ENCODE measurements at places on chromosomes 12 and 14.

DNA sequence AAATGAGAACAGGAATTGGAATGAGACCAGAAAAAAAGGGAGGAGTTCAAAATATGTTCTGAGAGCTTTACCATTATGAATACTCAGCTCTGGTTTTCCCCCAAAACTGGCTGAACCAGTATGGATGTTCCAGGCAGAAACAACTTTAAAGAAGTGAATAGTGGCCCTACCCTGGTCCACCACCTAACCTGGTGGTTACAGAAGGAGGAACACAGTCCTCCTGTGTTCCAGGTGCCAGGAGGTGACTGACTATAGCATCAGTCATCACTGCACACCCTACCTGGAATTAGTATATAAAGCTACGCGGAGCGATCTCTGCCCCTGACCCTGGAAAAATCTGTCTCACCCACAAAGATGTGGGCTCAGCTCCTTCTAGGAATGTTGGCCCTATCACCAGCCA, at the start of gene A2ML1:
TSS of gene A2ML1 (plus strand) at position 324 of the 400 bp plus-strand sequence. CDS start at position 355, 31 bp downstream.
- peaks cover 18% of the 10 kb centered on the region for H3K36me3 ChIP-seq
- H3K4me3 ChIP-seq = no peak within 1 kb of the TSS
- peaks cover 9% of the 10 kb centered on the region for H3K4me1 ChIP-seq
- no peaks in the 10 kb centered on the region for H3K27me3 ChIP-seq

DNA sequence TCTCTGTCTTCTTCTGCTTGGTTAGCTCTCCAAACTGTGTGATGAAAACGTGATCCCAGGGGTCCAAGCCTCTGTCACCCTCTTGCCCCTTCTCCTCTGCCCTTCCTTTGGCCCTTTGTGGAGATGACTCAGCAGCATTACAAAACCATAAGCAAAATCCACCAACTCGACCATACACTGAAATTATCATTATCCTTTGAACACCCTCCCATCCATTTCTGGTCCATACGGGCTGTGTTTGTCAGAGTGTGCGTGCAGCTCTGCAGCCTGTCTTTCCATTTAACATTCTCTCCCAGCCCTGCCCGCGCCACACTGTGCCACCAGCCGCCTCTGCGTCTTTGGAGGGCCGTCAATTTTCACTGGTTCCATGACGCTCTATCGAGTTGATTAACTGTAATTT, 69.2 kb downstream of the SLC25A47 start:
- peaks cover 20% of the 10 kb centered on the region for H3K4me1 ChIP-seq
- no peak for DNase-seq
- H3K27ac ChIP-seq = no peak overlapping the region
- H3K27me3 ChIP-seq = peaks cover 47% of the 10 kb centered on the region

GRCh38 chr12:129097451-129097850, 244.2 kb downstream of the GLT1D1 start:
- no peaks in the 10 kb centered on the region for H3K27me3 ChIP-seq
- H3K4me1 ChIP-seq = no peaks in the 10 kb centered on the region
- DNase-seq = no peak
- no peak overlapping the region for H3K4me3 ChIP-seq
- H3K36me3 ChIP-seq = no peaks in the 10 kb centered on the region
- H3K27ac ChIP-seq = no peak overlapping the region

GRCh38 chr12:15592934-15593333, 196.3 kb downstream of the EPS8 start:
- no peak for DNase-seq
- no peaks in the 10 kb centered on the region for H3K36me3 ChIP-seq
- H3K4me3 ChIP-seq = no peak overlapping the region
- H3K4me1 ChIP-seq = no peaks in the 10 kb centered on the region
- H3K27me3 ChIP-seq = no peaks in the 10 kb centered on the region

Measured in endodermal cell (in vitro differentiated cells).